Right cardiac atrium (tissue), 5 donors: ENCODE measurements at places on chromosomes 1 and 21.

DNA sequence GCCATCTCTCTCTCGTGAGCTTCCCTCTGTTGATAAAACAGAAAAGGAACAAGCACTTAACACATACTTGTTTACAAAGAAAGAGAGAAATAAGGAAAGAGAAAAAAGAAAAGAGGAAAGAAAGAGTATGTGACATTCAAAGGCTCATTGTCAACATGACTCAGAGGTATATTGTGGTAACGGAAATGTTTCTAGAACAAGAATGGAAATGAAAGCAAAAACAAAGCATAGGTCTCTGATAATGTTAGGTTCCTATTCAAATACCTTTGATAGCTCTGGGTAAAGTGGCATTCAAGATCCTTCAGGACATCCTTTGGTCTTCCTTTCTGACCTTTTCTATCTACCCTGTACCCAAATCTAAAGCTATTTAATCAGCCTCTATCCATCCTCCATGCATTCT lies 67.4 kb upstream of the DMRTA2 start:
- DNase-seq, result no peak

- no peak for DNase-seq
Measured at GRCh38 chr1:4674676-4675075, 20.3 kb downstream of the AJAP1 start.

DNA sequence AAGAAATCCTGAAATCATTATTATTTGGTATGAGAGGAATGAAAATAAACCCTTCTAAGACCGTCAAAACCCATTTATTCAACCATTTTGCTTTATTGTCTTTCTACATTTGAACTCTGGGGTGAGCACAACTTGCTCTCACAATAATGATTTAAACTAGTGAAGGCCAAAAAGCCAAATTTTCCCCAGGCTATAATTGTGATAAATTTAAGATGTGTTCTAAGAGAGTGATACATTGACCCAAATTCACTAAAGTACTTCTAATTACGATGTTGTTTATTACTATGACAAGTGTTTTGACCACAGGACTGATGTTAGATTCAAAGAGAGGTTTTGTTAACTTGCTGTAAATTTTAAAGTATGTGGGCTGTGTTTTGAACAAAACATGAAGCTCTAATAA lies 670.9 kb upstream of the NR5A2 start:
- no peak for DNase-seq

DNA sequence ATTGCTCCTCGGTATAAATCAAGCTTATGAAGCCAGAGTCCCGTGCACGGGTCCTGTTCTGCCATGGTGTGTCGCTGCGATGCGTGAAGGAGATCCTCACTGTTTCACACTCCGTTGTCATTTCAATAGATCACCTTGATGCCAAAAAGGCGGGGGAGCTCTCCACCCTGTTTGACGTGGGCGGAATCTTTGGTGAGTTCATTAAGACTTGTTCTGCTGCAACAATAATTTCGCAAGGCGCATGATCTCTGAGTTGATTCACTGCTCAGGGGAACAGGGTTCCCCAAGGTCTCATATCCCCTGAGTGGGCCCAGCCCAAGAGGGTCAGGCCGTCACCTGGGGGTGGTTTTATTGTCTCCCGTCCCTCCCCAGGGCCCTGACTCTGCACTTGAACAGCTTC lies 50.0 kb downstream of the SLC37A1 start:
- no peak for DNase-seq

DNA sequence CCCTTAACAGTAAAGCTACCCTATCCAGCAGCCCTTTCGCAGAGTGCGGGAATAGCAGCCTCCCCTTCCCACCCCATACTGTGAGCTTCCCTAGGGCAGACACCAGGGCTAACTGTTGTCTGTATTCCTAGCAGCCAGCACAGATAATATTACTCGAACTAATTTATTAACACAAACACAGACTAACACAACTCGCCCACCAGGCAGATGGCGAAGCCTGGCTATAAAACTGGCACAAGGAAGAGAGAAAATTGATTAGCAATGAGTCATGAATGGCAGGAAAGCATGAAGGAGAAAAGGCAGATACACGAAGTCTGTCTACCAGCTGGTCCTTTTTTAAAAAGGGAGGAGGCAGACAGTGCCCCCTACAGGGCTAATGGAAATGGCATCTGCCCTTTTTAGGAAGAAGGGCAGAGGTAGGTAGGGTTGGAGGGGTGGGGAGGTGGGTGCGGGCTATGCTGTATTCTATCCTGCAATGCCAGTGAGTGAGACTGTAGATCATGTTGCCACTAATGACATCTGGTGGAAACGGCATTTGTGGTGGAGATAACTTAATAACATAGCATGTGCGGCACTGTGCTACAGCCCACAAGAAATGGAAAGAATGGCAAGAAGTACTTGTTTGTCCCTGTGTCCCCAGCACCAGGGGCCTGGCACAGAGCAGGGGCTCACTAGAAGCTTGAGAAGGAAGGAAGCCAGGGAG lies 30.6 kb upstream of the CTPS1 start:
- peak; percentile 24 for DNase-seq
